ENCODE measurements at places on chromosomes 1 and 21. TPM values are rescaled to one million over a fixed set of nuclear protein-coding genes. Genes with fewer than 3 reads are reported as not detected.
A peak's percentile ranks its signal among the peaks of the same experiment; 100 is the strongest.

THEM5 gene
- total RNA-seq = not detected

FGR gene
- total RNA-seq = 0.21 TPM

UBL4B gene
- total RNA-seq = not detected

CR1 gene
- not detected for total RNA-seq

KRTAP19-1 gene
- not detected for total RNA-seq

MCOLN3 gene
- total RNA-seq = 0.66 TPM

ATP6V1G3 gene
- not detected for total RNA-seq

- DNase-seq = no peak
These were observed 244.1 kb upstream of the MAP1LC3C start for GRCh38 chr1:242242983-242243382.

DNA sequence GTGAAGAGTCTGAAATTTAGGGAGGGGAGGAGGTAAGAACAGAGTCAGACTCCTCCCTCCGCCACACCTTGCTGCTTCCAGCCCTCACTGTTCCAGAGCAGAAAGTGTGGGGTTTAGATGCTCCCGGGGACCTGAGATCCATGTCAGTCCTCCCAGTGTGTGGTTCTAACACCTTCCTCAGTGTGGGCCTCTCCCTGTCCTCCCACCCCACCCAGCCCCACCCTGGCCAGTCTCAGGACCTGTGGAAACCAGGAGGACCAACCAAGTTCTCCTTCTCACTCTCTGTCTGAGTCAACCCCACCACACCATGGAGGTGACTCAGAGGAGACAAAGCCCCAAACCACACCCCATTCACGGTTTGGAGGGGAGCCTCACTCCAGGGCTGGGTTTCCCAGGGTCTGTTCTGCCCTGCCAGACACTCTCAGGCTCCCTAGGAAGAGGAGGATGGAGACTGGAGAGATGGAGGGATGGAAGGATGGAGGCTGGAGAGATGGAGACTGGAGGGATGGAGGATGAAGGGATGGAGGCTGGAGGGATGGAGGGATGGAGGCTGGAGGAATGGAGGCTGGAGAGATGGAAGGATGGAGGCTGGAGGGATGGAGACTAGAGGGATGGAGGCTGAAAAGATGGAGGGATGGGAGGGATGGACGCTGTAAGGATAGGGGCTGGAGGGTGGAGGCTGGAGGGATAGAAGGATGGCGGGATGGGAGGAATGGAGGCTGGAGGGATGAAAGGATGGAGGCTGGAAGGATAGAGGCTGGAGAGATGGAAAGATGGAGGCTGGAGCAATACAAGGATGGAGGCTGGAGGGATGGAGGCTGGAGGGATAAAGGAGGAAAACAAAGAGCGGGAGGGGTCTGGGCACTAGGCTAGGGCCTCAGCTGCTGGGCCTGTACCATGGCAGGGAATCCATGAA is 100.9 kb upstream of the RUNX3 start:
- peak; percentile 93 for DNase-seq

DNA sequence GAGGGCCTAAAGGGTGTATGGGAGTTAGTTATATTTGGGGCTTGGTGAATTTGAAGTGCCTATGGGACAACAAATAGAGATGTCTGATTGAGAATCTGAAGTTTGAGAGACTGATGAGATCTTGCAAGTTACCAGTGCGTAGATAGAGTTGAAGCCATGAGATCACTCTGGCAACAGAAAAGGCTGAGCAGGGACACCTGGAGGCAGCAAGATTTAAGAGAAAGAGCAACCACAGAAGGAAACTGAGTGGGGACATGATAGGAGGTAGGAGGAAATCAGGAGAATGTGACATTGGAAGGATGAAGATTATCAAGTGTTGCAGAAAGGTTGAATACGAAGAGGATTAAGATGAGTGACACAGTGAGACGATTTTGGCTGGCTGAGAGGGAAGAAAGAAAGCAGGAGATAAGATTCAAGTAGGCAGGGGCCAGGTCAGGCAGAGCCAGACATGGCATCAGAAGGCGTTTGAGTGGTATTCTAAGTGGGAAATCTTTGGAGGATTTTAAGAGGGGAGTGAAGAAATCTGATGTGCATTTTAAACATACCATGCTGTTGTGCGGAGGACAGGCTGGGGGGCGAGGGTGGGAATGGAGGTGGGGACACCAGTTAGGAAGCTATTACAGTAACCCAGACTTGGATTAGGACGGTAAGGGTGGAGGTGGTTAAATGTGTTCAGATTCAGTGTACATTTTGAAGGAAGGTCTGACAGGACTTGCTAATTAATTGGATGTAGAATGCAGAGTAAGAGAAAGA is 3.0 kb upstream of the MPL start:
- no peak for DNase-seq

- no peak for DNase-seq
These were observed 7.3 kb upstream of the JUN start for GRCh38 chr1:58791106-58791505.

DNA sequence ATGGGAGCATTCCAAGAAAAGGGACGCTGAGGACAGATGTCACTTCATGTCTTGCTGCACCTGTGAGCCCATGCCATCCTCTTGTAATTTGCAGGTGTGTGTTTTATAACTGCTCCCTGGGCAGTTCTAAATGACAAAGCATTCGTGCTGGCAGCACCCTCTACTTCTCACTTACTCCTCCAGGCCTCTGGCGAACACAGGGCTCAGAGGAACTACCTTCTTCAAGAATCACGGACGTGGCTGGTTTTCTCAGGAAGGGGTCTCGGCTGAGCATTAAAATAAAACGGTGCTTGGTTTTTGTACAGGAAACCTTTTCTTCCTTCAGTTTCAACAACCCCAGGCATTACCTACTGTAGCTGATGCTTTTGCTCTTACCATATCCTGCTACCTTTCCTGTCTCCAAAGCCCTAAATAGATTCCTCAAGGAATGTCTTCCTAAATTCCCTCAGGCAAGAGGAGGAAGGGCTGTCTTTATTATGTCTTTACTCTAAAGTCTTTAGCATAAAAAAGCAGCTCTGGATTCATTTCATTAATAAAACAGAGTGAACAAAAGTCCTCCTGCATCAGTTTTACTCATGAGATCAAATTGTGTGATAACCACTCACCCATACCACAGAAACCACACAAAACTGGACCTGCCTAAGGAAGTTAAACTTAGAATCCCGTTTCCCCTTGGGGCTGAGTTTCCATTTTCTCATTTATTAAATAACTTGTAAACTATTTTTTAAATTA is 79.0 kb upstream of the MAP10 start:
- no peak for DNase-seq

GRCh38 chr1:24540051-24540905 is 15.6 kb upstream of the NCMAP start:
- no peak for DNase-seq

GRCh38 chr1:4957027-4957426 is 302.6 kb downstream of the AJAP1 start:
- no peak for DNase-seq

GRCh38 chr1:241606544-241606943 is 33.6 kb downstream of the CHML start:
- DNase-seq = no peak

DNA sequence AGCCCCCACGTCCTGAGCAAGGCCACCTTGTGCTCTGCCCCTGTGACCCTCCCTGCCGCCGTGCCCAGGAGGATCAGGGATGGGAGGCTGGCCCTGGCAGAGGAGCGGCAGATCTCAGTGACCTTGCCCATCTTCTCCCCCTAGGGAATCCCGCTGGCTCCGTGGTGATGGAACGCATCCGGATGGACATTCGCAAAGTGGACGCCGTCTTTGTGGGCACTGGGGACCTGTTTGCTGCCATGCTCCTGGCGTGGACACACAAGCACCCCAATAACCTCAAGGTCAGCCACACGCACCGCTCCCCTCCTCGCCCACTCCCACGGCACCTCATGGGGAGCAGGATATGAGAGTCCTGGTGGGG is 22.7 kb downstream of the CSTB start:
- no peak for DNase-seq

DNA sequence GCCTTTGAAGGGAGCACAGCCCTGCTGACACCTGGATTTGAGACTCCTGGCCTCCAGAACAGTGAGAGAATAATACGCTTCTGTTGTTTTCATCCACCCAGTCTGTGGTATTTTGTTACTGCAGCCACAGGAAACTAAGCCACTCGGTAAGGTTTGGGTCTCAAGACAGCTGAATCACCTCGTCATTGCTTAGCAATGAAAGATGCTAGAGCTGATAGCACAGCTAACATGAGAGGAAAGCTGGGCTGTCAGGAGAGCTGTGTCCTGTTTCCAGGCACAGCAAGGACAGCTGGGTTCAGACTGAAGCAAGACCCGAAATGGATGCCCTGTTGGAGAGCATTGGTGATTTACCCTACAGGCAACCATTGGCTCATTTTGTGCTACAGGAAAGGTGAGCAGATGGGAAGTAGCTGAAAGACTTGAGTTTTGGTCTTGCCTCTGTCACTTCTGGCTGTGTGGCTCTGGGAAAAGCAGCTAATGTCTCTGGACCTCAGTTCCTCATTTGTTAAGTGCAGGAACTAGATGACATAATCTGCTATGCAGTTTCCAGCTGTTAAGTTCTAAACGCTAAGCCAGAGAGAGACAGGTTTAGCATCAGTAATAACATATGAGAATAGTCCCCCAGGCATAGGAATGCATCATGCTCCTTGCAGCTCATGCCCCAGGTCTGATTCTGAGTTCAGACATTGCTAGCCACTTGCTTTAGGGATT is 58.0 kb downstream of the CLIC6 start:
- DNase-seq = peak; percentile 61

- DNase-seq = no peak
These were observed 8.3 kb downstream of the TTC22 start for GRCh38 chr1:54792686-54793282.

GRCh38 chr1:92473781-92474495 is 12.8 kb downstream of the GFI1 start:
- peak; percentile 80 for DNase-seq

GRCh38 chr1:50488876-50489275 is 65.6 kb upstream of the DMRTA2 start:
- no peak for DNase-seq

GRCh38 chr1:173453982-173454381 is 23.2 kb upstream of the PRDX6 start:
- DNase-seq = peak; percentile 10

DNA sequence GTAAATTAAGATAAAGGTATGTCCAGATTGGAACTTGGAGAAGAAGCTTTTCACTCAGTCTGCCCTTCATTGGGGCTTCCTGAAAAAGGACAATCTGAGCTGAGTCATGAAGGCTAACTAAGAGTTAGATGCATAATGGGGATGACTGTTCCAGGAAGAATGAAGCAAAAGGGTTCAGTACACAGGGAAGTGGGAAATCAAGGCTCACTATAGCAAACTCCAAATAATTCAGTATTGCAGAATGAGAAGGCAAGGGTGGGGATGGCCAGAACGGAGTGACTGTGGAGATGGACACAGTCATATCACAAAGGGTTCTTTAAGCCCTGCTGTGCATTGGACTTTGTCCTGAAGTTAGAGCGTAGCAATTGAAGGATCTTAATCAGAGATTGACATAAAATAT is 158.3 kb downstream of the FGGY start:
- no peak for DNase-seq

DNA sequence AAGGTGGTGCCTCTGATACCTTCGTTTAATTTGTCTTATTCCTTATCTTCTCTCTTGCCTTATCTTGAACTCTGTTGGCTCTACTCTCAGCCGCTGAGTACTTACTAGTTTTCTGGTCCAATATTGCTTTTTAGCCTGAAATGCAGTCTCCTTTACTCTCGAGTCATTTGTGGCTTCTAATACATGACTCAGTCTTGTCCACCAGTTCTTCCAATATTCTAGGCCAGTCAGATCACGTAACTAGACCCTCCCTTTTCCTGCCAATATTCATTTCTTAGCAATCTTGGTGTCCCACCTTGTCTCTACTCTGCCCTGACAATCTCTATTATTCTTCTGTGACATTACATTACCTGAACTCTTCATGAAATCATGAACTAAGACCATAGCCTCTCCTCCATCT is 555.8 kb downstream of the DPYD start:
- no peak for DNase-seq

DNA sequence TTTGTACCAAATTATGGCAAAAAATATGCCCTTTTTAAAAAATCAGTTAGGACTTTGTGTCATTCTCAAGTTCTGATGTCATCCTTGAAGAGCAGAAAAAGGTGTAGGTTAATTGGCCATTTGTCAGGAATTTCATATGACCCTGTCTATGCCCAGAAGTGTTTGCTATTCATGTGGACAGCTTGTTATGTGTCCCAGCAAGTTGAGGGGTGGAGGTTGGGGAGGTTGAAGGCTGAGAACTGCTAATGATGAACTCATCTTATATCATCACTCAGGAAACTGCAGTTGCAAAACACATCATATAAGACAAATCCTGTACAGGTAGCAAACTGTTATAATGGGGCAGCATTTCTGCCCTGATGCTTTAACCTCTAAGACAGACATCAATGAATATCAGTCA is 106.5 kb downstream of the PHTF1 start:
- no peak for DNase-seq

GRCh38 chr21:29121759-29122158 is 8.7 kb upstream of the MAP3K7CL start:
- DNase-seq = no peak

DNA sequence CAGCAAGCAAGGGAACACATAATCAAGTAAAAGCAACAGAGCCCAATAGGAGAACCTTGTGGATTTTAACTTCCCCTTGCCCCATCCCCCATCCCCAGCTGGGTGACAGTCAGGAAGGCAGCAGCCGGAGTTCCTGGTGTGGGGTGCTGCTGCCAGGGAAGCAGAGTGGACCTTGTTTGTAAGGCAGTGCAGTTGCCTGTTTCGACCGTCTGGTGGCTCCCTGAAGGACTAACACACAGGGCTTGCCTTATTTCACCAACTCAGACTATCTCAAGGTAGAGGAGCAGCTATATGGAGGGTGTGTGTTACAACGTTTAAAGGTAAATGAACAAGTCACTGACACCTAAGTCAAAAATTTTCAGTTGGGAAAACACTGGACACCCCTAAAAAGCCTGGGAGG is 6.6 kb downstream of the KRTAP10-8 start:
- no peak for DNase-seq

- peak; percentile 67 for DNase-seq
These were observed 114.9 kb downstream of the VPS13D start for GRCh38 chr1:12344596-12345349.

DNA sequence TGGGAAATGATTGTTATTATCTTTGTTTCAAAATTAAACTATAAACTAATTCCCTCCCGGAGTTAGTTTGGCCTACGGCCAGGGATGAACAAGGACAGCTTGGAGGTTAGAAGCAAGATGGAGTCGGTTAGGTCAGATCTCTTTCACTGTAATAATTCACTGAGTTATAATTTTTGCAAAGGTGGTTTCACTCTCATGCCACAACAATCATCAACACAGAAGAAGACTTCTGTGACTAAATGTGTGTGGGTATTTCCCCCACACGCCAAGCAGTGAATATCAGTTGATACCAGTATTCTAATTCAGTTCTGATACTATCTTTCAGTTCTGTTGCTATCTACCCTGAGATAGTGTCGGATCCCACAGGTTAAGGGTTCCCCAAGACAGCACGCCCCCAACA is 215.1 kb downstream of the S1PR1 start:
- peak; percentile 55 for DNase-seq

DNA sequence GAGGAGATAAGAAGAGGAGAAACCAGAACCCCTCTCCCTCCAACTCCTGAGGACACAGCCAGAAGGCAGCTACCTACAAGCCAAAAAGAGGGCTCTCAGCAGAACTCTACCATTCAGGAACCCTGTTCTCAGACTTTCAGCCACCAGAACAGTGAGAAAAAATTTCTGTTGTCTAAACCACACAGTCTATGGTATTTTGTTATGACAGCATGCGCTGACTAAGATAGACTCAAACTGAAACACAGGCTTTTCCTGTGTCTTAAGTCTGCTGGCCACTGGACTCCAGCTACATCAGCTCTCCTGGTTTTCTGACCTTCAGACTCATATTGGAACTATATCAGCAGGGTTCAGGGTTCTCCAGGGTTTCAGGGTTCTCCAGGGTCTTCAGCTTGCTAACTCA is 126.5 kb upstream of the TNFSF4 start:
- no peak for DNase-seq
